Esophagus muscularis mucosa (tissue), 4 donors: ENCODE measurements at places on chromosomes 4 and X. TPM values are rescaled to one million over a fixed set of nuclear protein-coding genes. Genes with fewer than 3 reads are reported as not detected.

The TNIP3 gene
- total RNA-seq, result not detected

The AADAT gene
- total RNA-seq, result 4.8 TPM

The TKTL1 gene
- total RNA-seq, result not detected

DNA sequence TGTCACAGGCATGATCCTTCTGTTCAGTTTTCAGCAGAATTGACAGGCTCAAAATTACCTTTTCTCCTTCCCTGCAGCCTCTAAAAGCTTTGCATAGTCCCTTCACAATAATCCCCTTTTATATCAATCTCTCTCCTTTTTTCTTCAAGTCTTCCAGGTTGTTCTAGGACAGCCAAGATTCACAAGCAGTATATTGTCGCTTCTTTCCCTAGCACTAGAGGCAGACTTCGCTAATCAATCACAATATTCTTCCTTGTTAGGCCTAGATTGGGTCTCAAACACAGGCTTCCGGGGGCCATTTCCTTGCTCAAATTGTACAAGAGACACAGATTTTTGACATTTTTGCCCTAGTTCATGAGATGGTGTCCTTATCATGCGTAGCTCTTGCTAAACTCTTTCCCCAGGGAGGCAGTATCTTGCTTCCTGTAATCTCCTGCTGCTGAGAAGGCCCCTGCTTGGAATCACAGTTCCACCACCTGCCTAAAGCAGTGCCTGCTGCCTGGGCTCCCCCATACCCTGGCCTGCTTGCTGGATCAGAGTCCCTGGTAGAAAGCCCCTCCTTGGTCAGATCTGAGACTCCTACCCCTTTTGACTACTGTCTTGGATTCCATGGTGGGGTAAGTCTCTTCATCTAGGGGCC lies 57.3 kb downstream of the DMP1 start:
- no peak overlapping the region for H3K4me3 ChIP-seq
- no peak overlapping the region for H3K27ac ChIP-seq
- no peaks in the 10 kb centered on the region for H3K4me1 ChIP-seq

DNA sequence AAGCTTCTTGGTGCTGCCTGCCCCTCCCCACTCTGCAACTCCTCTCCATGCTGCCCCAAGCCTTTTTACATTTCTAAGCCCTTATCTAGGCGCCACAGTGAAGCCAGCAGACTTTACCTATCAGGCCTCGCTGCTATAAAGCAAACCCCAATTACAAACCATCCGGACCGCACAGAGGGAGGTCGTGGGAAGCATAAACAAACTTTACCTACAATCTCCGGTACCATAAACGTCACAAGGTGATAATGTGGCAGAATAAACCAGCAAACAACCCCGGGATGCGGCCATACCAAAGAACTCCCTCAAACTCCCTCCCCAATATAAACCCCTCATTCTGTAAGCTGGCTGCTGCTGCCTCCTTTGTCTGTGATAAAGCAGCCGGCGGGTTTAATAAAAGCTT lies 54.0 kb upstream of the ZCCHC13 start:
- H3K27me3 ChIP-seq, result no peaks in the 10 kb centered on the region
- peaks cover 47% of the 10 kb centered on the region for H3K4me1 ChIP-seq
- H3K27ac ChIP-seq, result peak overlapping the region; percentile 43
- no peak for DNase-seq
- H3K4me3 ChIP-seq, result no peak overlapping the region

The REPS2 gene
- total RNA-seq, result 37.5 TPM

GRCh38 chr4:169215656-169216055 lies 55.1 kb downstream of the SH3RF1 start:
- H3K27ac ChIP-seq, result no peak overlapping the region
- no peaks in the 10 kb centered on the region for H3K27me3 ChIP-seq

GRCh38 chr4:88008122-88008742 lies 797 bp downstream of the PKD2 start:
- DNase-seq, result no peak
- H3K4me3 ChIP-seq, result peak overlapping the region; percentile 96
- peak overlapping the region; percentile 94 for H3K27ac ChIP-seq
- peaks cover 65% of the 10 kb centered on the region for H3K4me1 ChIP-seq
- no peaks in the 10 kb centered on the region for H3K36me3 ChIP-seq

DNA sequence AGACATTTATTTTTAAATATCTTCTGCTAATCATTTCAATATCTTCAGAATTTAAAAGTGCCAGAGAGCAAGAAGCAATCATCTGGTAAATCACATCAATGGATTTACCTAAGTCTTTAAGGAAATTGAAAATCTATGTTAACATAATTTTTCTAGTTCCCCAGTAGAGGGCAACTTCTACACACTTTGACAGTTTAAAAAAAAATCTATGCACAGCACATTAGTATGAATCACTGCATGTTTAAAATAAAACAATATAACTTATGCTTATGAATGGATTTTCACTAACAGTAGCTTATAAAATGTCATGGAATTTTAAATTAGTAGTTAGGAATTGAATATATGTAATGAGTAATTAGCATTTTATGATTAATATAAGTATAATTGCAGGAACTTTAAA lies 126.5 kb downstream of the REELD1 start:
- no peak for DNase-seq
- no peaks in the 10 kb centered on the region for H3K36me3 ChIP-seq
- H3K4me1 ChIP-seq, result peaks cover 11% of the 10 kb centered on the region
- H3K4me3 ChIP-seq, result no peak overlapping the region
- H3K27ac ChIP-seq, result no peak overlapping the region

The PAGE5 gene
- not detected for total RNA-seq

DNA sequence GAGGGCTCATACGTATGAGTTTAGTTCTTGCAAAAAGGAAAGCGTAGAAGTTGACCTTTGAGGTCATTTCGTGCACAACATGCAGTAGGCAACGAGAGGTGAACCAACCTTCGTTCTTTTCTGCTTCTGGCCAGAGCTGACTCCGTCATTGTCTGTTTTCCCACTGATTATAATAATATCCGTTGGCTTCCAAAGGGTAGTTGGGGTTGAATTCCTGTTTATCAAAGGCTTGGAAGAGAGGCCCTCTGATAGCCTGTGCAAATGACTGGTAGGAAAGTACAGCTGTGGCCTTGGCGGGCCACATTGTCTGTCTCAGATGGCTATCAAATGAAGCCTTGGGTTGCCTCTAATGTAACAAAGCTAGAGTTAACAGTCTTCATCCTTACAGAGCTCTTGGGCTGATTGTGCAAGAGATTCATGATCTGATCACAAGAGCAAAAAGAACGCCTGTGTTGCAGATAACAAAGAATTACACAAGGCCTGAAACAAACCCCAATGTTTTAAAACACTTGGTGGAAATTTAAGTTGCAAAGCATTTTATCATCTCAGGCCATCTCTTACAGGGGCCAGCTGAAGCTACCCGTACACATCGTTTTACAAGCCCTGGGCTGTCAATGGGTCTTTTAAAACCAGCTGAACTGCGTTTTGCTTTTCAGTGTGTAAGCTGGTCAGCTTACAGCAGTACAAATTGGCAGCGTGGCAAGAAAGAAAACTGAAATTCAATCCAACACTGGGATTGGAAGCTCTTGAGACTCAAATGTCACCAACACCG lies 46.1 kb upstream of the FAM9C start:
- H3K36me3 ChIP-seq, result no peaks in the 10 kb centered on the region
- no peaks in the 10 kb centered on the region for H3K27me3 ChIP-seq
- H3K4me1 ChIP-seq, result peaks cover 20% of the 10 kb centered on the region
- H3K27ac ChIP-seq, result peak overlapping the region; percentile 43

DNA sequence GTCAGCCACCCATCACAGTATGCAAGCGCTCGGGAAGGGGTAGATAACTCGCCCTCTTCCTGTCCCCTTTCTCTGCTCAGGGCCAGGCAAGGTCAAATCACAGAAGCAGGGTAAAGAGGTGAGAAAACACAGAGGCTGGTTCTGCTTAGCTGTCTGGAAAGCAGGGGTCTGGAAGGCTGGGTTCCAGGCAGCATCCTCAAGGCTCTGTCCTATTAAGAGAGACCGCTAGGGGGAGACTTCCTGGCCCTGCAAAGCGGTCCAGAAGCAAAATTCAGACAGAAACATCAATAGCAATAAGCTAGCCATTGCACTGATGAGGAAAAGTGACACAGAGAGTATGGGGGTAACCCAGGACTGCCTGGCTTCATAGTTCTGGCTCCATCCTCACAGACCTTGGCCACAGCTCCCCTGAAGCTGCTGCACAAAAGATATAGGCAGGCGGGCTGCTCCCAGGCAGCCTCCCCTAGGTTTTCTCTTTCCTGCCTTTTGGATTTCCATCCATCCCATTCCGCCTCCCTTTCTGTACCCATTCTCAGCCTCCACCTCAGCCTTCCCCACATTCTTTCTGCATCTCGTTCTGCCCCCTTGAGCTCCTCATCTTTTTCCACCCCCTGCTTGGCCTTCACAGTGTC lies 308.5 kb downstream of the EVC2 start:
- H3K4me1 ChIP-seq, result no peaks in the 10 kb centered on the region
- H3K27me3 ChIP-seq, result no peaks in the 10 kb centered on the region
- H3K4me3 ChIP-seq, result no peak overlapping the region
- no peaks in the 10 kb centered on the region for H3K36me3 ChIP-seq
- no peak for DNase-seq

The MAPK10 gene
- total RNA-seq, result 13.7 TPM

The AKAP4 gene
- not detected for total RNA-seq

The CNKSR2 gene
- total RNA-seq, result 7.4 TPM

DNA sequence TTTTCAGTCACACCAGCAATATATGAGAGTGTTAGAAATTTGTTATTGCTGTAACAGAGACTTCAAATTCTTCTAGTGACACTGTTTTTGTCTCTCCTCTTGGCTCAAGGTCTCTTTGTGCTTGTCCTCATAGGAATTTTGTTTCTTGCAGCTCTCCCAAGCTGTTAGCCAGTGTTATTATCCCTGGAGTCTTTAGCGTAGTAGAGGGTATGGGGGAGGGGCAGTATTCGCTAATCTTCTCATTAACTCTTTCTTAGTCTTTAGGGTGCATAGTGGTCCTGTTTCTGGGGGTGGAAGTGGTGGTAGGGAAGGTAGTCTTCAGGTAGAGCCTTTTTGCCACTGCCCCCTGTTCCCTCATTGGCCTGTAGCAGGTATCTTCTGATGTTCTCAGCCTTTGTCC lies 79.4 kb downstream of the JADE3 start:
- DNase-seq, result no peak
- no peaks in the 10 kb centered on the region for H3K36me3 ChIP-seq
- H3K27me3 ChIP-seq, result no peaks in the 10 kb centered on the region
- H3K4me1 ChIP-seq, result no peaks in the 10 kb centered on the region
- H3K4me3 ChIP-seq, result no peak overlapping the region

DNA sequence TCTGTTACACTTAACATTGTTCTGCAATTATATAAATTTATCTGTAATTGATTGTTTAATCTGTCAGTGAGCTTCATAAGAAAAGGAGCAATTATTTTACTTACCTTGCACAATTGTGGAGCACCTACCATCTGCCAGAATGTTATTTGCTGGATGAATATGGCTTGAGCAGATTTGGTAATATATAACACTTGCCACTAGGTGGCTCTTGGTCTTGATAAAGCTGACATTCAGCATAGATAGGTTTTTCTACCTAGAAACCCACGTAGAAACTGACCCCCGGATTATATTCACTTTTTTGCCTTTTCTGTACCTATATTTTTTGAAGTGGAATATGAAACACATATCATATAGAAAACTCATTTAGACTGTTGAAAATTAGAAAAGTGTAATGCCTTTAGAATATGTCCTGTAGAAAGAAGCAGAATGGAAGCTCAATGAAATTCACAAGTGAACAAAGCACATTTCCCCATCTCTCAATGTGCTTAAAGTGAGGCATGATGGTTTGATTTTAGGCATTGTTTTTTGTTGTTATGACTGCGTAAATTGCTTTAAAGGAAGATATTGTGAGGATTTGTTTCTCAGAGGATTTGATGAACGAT lies 9.5 kb downstream of the RBPJ start:
- no peak overlapping the region for H3K27ac ChIP-seq
- no peaks in the 10 kb centered on the region for H3K36me3 ChIP-seq
- no peak overlapping the region for H3K4me3 ChIP-seq
- no peak for DNase-seq
- peaks cover 43% of the 10 kb centered on the region for H3K4me1 ChIP-seq
- no peaks in the 10 kb centered on the region for H3K27me3 ChIP-seq

GRCh38 chr4:96092151-96092705 lies 252.3 kb downstream of the PDHA2 start:
- H3K4me1 ChIP-seq, result no peaks in the 10 kb centered on the region
- no peak for DNase-seq
- no peaks in the 10 kb centered on the region for H3K27me3 ChIP-seq

The DMD gene
- total RNA-seq, result 200 TPM

The CDKL2 gene
- total RNA-seq, result 2.9 TPM

DNA sequence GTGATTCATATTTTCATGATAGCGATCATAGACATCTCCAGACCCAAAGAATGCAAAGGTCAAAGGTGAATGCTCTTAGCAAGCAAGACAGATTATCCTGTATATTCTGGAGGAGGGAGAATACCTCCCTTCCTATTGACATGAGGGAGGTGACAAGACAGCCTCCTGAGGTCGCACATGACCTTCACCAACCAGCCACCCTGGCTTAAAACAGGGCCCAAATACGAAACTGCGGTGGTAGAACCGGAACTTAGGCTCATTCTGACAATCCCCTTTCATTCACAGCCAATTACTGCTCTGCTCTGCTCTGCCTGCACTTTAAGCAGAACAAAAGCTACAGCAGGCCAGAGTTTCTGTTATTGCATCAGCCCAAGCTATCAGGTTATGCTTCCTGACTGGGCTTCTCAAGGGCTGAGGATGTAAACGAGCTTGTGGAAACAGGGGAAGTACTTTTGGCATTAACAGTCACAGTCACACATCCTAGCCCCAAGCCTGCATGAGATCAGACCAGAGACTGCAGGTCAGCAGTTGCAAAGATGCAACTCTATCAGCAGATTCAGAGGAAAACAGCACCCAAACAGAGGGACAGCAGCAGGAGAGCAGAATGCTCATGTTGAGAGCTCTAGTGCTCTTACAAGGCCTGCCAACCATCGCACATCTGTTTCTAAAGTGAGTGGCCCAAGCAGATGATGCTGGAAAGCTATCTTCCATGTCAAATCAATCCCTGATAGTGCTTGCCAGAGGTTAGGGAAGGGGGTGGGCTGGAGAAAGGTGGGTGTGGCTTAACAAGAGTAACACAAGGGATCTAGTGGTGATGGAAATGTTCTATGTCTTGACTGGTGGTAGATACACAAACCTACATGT lies 51.3 kb upstream of the MAP3K15 start:
- no peak overlapping the region for H3K27ac ChIP-seq
- H3K4me3 ChIP-seq, result no peak overlapping the region
- no peaks in the 10 kb centered on the region for H3K4me1 ChIP-seq
- no peak for DNase-seq

DNA sequence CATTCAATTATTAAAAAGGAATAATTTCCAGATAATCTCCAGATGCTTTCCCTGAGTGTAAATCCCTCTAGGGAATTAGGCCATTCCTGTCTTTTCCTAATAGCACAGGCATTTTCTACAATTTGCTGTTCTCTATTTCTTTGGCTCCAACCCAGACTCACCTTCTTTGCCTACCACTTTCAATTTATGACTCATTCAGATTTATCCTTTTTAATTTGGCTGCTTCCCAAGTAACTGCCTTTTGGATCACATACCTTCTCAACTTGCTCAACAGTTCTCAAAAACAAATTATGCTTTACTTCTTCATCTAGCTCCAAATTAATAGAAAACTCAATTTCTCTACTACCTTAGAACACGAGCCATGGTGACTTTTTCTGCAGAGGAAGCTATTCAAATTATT lies 1166.3 kb upstream of the PCDH7 start:
- DNase-seq, result no peak
- H3K27ac ChIP-seq, result no peak overlapping the region
- H3K36me3 ChIP-seq, result no peaks in the 10 kb centered on the region
- no peaks in the 10 kb centered on the region for H3K27me3 ChIP-seq
- H3K4me3 ChIP-seq, result no peak overlapping the region

GRCh38 chr4:17961249-17961648 lies 60.3 kb downstream of the LCORL start:
- no peaks in the 10 kb centered on the region for H3K27me3 ChIP-seq
- no peaks in the 10 kb centered on the region for H3K4me1 ChIP-seq
- no peak overlapping the region for H3K4me3 ChIP-seq
- H3K36me3 ChIP-seq, result peaks cover 3% of the 10 kb centered on the region
- H3K27ac ChIP-seq, result no peak overlapping the region
